ENCODE measurements at places on chromosomes 3 and 15. TPM values are rescaled to one million over a fixed set of nuclear protein-coding genes. Genes with fewer than 3 reads are reported as not detected.

GRCh38 chr15:31560643-31561042 is 234.0 kb downstream of the KLF13 start:
- DNase-seq: no peak

DNA sequence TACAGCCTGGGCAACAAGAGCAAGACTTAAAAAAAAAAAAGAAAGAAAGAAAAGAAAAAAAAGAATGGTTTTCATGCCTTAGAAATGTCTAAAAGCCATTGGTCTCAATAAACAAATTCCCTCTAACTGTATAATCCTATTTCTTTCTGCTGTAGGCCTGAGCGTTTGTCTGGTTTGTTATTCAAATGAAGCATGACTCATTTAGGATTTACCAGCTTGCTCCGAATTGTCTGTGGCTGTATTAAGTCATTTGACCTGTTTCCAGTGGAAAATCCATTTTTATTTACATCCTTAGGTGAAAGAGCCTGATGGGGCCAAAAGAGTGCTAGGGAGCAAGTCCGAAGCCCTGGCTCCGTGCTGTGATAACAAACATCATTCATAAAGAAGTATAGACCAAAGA is 73.8 kb downstream of the BDH1 start:
- no peak for DNase-seq

GRCh38 chr3:148625095-148625736 is 72.5 kb upstream of the AGTR1 start:
- no peak for DNase-seq

GRCh38 chr3:120708408-120708807 is 26.4 kb upstream of the HGD start:
- no peak for DNase-seq

- peak; percentile 48 for DNase-seq
Observed at GRCh38 chr3:111737706-111738086, 121.4 kb upstream of the PHLDB2 start.

GNB4 gene
- polyA plus RNA-seq: 10.9 TPM

GRCh38 chr3:179071323-179072099 is at the start of gene ZMAT3:
Gene ZMAT3 (minus strand): TSS chr3:179071809. CDS start chr3:179067752, 4,057 bp downstream.
- peak; percentile 55 for DNase-seq

DNA sequence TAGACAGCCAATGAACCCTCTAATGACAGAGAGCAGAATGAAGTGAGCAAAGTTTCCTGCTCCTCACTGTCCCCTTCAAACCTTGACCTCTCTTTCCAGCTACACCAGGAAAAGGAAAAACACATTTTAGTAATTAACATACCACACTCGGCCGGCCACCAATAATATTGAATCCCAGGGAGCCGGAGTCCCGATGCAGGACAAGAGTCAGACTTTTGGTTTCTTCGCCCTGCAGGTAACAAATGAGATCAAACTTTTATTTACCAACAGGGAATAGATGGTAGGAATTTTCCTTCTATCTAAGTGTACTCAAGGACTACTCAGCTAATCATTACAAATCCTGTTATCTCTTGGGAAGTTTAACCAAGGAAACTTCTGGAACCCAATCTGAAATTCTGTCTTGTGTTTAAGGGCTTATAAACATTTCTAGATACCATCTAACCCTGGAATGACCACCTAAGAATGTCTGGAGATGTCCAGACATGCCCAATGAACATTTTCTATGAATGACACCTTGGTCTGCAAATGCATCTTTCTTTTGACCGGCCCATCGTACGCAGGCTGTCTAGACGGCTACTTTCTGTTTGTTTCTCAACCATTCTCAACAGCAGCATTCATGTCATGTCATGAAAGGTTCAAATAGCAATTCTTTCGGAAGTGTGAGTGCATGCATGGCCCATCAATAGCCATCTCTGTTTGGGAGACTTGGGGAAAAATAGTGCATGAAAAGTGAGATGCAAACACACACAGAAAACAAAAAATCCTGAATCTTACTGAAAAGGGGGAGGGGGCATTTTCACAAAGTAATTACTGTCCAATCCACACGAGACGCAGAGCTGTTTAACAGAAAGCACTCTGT is 16.1 kb downstream of the PDZRN3 start:
- no peak for DNase-seq
